Activated T-helper 17 cell treated with anti-CD3 and anti-CD28 coated beads, Interleukin-2, amount 50 U/mL, for 72 hours (primary cell): ENCODE measurements at places on chromosomes 2 and 18. TPM values are rescaled to one million over a fixed set of nuclear protein-coding genes. Genes with fewer than 3 reads are reported as not detected.

Gene BOLL
- total RNA-seq, result not detected

Gene TLX2
- 1.4 TPM for total RNA-seq

Gene ASAP2
- 0.17 TPM for total RNA-seq

Gene TUBB8B
- total RNA-seq, result not detected

Gene GRHL1
- 0.85 TPM for total RNA-seq
